Cerebellar cortex (tissue), 1 donor: ENCODE measurements at places on chromosomes 7 and 10.

GRCh38 chr10:14093730-14094484 lies 236.8 kb downstream of the FRMD4A start:
- peak; percentile 43 for DNase-seq

GRCh38 chr7:113404245-113404644 lies 285.9 kb upstream of the SMIM30 start:
- no peak for DNase-seq

GRCh38 chr10:116276981-116277380 lies 4.0 kb upstream of the GFRA1 start:
- no peak for DNase-seq

- no peak for DNase-seq
Observed at GRCh38 chr10:23474626-23475025, 35.8 kb downstream of the OTUD1 start.

DNA sequence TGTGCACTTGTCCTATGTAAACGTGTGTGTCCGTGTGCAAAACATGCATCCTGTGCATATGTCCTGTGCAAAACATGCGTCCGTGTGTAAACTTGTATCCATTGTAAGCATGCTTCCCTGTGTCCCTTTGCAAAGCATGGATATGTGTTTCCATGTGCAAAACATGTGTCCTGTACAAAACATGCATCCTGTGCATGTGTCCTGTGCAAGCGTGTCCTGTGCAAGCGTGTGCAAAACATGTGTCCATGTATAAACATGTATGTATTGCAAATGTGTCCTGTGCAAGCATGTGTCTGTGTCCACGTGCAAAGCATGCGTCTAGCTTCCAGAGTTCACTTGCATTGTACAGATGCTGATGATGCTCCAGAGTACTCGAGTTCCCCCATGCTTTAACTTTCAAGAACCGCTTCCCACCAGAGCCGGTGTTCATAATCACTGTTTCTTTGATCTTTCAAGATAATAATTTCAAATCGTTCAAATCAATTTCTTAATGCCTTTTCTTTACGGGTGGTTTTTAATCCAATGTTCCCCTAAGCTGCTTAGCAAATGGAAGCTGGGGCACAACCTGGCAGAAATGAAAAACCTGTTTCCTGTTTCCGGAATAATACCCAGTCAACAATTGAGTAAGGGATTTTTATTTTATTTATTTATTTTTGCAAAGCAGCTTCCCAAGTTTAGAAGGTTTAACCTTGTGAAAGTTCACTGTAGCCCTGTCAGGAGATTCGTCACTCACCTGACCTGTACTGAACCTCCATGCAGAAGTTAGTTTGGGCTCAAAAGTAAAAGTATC lies 641 bp upstream of the ASB13 start:
- peak; percentile 17 for DNase-seq

GRCh38 chr7:6705959-6706665 lies 635 bp downstream of the ZNF12 start:
- peak; percentile 14 for DNase-seq

GRCh38 chr7:48279420-48279819 lies 108.2 kb downstream of the ABCA13 start:
- no peak for DNase-seq

DNA sequence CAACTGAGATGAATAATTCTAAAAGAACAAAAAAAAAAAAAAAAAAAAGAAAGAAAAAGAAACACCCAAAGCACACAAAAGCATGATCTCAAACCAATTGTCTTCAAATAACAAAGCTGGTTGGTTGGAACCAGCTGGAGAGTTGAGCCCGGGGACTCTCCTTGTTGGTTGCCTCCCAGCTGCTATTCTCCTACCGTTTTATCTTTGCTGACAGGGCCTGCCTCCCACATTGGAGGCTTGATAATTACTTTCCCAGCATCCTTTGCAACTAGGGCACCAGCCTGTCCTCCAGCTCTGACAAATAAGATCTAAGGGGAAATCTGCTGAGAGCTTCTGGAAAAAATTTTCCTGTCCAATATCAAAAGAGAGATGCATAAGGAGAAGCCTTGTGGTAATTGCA lies 6.8 kb downstream of the PON1 start:
- no peak for DNase-seq

DNA sequence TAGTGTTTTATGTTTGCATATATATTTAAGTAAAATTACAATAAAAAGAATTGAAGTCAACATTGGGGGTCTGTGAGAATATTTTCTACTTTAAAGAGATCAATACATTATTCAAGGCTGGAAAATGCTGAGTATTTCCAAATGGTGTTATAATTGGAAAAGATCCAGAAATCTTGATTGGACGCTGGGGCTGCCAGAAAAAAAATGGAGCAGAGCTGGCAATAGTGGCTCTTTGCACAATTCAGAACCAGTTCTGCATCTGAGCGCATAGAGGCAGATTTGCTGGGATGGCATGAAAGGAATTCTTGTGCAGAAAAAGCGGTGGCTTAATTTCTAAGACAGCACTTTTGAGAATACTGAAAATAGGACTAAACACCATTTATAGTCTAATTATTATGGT lies 10.8 kb upstream of the VWC2 start:
- peak; percentile 8 for DNase-seq

- DNase-seq = no peak
Observed at GRCh38 chr10:17092216-17092944, 37.2 kb downstream of the CUBN start.

GRCh38 chr7:99314504-99314903 lies 11.2 kb upstream of the ARPC1A start:
- DNase-seq = no peak

- no peak for DNase-seq
Observed at GRCh38 chr10:96747734-96748550, 27.6 kb upstream of the PIK3AP1 start.

- no peak for DNase-seq
Observed at GRCh38 chr10:33370434-33370930, 36.0 kb upstream of the NRP1 start.

DNA sequence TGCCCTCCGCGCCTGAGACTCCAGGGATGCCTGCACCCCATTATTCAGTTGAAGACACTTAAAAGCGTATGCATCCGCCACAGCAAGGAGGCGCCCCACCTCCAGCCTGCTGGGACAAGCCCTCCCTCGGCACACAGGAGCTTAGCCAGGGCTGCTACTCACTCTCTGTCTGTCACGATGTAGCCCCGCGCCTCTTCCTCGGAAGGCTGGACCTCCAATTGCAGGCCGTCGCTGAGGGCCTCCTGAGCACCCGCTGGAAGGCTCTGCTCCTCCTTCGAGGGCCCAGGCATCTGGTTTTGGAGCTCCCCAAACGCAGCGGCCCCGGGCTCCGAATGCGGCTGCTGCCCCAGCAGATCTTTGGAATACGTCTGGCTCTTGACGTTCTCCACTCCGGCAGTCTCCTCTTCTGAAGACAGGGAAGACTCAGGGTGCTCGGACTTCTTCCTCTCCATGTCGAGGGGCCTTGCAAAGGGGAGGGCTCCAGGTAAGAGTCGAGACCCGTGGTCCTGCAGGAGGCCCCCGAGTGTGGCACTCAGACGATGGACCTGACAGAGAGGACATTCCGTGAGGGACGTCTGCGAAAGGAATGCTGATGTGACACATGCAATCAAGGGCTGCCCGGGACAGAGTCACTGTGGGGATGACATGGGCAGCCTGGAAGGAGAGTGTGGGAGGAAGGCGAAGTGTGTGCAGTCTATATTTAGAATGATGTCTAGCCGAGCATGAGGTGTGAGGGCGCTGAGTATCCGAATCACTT lies 453.9 kb downstream of the PTPRN2 start:
- DNase-seq = no peak

GRCh38 chr10:3139216-3139910 lies 33.2 kb downstream of the PITRM1 start:
- DNase-seq = no peak

DNA sequence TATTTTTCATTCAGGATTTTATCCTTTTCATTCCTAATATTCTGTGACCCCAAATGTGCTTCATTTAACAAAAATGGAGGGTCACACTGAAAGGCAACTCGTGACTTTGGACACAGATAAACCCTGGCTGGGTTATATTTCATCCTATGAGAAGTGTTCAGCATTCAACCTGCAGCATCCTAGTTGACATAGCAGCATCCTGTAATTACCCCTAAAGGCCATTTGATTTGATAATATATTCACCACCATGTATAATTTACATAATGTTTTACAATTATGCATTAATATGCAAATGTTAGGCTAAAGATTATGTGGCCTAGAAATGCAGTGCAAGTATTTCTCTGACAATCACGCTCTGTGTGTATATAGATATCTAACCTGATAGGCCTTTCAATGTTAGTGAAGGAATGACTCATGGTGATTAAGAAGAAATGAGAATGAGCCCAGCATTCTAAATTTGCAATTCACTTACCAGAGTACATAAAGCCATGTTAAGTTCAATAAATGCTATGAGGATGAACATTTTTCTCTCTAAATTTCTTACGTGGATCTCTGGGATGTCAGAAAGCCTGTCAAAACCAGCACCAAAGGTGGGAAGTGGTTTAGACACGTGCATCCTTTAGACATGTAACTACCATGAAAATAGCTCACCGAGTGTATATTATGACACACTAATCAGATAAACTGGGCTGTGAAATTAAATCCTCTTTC lies 337.7 kb upstream of the AOAH start:
- no peak for DNase-seq

- DNase-seq = no peak
Observed at GRCh38 chr7:13028036-13028824, 340.8 kb downstream of the ARL4A start.

DNA sequence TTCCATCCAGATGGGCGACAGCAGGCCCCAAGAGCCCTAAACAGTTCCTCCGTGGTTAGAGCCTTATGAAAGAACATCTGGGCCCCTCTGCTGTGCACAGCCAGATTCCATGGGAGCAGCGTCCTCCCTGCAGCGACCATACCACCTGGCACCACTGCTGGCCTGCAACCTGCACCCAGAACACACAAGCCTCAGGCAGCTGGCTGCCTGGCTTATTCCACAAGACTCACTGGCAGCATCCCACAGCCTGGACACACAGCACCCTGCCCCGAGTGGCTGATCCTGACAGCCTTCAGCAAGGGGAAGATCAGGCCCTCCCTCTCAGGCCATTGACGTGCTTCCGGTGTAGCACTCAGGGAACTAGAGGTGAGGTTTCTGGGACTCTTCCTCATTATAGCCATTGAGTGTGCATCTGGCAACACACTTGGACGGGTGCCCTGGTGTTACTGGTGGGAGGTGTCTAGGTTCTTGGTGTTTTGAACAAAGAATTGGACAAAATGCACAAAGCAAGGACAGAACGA lies 33.7 kb upstream of the ERCC6 start:
- no peak for DNase-seq

- DNase-seq = no peak
Observed at GRCh38 chr7:82726038-82726800, 282.6 kb upstream of the CACNA2D1 start.

DNA sequence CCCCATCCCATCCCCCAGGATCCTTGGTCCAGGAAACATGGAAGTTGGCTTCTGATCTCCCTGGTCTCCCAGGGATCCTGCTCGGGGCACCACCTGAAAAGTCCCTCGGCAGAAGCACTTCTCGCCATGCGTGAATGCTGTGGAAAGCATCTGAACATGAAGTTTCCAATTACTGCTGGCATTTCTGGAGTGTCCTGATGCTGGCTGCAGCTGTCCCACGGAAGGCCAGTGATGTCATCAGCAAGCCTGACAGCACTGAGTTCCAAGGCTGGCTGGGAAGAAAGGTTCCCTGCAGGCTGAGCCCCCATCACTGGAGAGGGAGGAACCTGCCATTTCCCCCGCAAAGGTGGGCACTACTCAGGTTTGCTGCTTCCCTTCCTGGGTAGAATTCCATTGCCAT lies 71.4 kb downstream of the KCNMA1 start:
- DNase-seq = no peak

GRCh38 chr7:50560865-50561351 lies 4.3 kb downstream of the DDC start:
- no peak for DNase-seq
